ENCODE measurements at places on chromosomes 5 and 9. TPM values are rescaled to one million over a fixed set of nuclear protein-coding genes. Genes with fewer than 3 reads are reported as not detected.

DNA sequence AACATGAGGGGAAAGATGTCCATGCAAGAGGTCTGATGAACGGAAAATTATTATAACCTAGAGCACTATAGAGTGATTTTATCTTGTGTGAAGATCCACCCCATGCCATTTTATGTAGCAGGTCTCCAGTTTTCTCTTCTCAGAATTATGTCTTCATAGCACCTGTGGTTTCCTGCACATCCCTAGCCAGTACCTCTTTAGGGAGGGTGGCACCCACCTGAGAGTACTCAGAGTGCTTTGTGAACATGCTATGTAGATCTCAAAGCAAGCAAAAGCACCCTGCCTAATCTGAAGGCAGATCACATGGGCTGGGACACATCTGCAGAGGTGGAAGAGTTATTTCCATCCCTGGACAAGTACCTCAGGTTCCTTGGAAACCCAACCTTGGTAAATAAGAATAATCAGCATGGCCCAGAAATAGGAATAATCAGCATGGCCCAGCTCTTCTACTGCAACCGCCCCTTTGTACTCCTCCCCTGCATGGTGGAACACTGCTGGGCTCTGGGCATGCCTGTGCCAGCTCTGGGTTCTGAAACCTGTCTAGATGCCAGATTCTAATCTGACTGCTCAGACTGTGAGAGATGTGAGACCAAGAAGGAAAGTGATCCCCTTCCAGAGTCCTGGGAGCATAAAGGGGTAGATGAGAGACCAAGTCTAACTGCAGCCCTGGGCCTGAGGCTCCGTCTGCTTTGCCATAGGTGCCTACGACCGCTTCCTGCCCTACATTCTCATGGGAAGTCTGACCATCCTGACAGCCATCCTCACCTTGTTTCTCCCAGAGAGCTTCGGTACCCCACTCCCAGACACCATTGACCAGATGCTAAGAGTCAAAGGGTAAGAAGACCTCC is 23.7 kb downstream of the SLC22A5 start:
- DNase-seq = no peak

AJM1 gene
- 26.6 TPM for total RNA-seq

GRCh38 chr5:90184764-90185163 is 224.8 kb downstream of the CETN3 start:
- DNase-seq = no peak

DNA sequence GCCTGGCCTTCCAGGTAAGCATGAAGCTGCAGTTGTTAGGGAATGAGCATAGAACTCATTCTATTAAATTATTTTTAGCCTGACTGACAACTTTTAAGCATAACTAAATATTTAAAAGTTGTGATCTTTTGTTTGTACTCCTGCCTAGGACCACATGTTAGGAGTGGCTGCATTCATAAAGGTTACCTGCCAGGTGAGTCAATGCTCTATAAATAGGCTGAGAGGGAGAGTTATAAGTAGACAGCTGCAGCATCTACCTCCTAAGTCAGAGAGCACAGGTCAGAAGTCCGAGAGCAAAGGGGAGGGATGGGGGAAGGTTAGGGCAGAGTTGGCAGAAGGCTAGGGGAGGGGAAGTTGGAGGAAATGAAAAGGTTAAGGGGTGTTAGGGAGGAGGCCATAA is 292.4 kb upstream of the TLE4 start:
- DNase-seq = no peak

DNA sequence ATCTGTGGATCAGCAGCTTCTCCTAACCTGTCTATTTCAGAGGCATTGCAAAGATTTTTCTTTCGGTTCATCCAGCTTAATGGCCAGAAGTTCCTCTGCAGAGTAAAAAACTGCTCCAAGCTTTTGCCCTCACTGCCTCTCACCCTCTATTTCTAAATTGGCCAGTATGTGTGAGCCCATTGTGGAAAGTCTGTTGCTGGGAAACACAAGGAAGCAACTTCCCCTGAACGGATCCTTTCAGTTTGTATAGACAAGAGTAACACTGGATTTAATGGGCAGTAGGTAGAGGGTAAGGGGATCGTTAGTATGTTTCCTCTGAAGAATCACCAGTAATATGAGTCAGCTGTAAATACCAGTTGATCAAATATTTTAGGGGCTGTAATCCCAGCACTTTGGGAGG is 7.2 kb downstream of the THBS4 start:
- DNase-seq = no peak

DNA sequence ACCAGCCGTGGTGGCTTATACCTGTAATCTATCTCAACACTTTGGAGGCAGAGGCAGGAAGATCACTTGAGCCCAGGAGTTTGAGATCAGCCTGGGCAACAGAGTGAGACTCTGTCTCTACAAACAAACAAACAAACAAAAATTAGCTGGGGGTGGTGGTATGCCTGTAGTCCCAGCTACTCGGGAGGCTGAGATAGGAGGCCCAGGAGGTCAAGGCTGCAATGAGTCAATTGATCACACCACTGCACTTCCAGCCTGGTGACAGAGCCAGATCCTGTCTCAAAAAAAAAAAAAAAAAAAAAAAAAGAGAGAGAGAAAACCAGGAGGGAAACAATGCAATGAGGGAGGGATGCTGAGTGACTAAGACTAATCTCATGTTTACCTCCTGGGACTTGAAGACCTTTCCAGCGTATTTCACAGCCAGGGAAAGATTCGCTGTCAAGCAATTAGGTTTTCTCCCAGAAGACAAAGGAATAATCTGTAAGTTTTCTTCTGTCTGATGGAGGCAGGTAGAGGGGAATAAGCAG is 51.1 kb upstream of the MIER3 start:
- no peak for DNase-seq

Measured in natural killer cell (primary cell).